ENCODE measurements at places on chromosomes 7 and 10.

- no peak for DNase-seq
Measured at GRCh38 chr10:131818510-131819234, 82.1 kb upstream of the PPP2R2D start.

GRCh38 chr10:58028597-58029366 is 238.9 kb downstream of the IPMK start:
- DNase-seq = peak; percentile 80

DNA sequence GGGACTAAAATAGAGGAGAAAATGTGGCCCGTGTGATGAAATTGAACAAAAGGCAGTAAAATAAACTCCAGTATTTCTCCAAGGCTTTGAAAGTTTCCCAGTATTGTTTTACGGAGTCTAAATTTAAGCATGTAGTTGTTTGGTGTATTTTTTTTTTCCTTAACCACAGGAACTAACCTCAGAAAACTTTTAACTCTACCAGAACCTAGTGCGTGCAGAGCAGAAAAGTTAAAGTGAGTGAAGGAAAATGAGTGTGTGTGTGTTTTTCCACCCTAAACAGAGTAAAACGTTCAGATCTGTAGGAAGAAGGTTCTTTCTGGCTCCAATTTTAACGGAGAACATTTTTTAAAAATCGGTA is 812 bp downstream of the PROSER2 start:
- no peak for DNase-seq

DNA sequence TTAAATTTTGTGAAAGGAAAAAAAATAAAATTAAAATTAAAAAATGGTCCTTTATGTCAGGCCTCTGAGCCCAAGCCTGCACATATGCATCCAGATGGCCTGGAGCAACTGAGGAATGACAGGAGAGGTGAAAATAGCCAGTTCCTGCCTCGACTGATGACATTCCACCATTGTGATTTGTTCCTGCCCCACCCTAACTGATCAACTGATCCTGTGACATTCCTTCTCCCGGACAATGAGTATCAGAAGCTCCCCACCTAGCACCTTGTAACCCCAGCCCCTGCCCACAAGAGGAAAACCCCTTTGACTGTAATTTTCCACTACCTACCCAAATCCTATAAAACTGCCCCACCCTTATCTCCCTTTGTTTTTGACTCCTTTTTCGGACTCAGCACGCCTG is 972.2 kb upstream of the GHITM start:
- DNase-seq = no peak

DNA sequence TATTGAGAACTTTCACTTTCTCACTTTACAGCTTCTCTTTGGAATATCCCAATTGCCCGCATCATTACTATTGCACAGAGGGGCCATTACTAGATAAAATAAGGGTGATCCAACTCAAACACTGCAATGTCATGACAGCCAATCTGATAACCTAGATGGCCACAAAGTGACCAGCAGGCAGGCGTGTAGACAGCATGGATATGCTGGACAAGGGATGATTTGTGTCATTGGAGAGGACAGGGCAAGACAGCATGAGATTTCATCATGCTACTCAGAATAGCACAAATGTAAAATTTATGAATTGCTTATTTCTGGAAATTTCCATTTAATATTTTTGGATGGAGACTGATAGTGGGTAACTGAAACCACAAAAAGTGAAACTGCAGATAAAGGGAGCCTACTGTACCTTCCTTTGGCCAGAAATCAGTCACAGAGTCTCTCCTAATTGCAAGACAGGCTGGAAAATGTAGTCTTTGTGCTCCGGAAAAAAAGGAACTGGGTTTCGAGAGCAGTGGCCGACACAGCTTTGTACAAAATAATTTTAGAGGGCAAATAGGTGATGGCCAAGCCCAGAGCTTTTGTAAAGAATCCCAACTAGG is 6.1 kb upstream of the GSDME start:
- DNase-seq = no peak

DNA sequence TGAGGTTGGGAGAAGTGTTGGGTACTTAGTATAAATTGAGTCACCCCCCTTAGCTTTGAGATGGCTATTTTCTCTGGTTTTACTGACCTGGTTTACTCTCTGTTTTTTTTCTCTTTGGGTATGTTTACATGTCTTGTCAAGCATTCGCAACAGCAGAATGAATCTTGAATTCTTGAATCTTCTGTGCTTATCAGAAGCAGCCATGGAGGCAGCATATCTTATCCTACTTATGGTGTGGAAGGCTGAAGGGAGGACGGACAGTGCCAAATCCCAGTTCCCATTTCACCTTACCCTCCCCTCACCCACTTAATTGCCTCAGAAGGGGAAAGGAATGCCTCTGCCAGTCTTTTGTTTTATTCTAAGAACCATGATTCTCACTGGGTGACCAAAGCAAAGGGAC is 3.7 kb downstream of the SND1 start:
- DNase-seq = no peak

DNA sequence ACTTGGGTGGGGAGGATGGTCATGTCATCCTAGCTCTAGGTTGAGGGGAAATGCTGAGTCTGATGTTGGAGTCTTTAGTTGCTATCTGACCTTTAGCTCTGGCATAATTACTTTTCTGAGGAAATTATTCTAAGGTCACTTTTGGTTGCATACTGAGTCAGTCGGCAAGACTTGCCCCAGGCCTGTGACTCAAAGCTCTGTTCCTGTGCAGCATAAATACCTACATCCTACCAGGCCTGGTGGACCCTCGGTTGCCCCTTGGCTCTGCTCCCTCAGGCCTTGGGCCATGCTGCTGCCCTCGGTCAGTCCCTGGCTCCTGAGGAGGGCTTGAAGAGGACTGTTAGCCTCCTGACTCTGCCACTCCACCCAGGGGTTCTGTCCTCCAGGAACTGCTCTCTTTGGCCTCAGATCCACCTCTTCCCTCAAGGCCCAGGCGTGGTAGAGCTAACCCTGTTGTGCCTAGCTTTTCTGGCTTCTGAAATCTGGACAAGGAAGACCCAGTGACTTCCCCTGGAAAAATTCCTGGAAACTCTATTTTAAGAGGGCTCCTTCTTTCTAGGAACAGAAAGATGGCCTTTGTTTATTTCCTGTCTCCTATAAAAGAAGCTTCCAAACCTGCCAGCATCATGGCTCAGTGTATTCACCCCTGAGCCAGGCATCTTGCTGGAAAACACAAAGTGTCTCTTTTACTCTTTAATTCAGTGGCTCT is 71.2 kb downstream of the TMEM178B start:
- DNase-seq = no peak

GRCh38 chr10:96656198-96656577 is 64.1 kb downstream of the PIK3AP1 start:
- DNase-seq = no peak

DNA sequence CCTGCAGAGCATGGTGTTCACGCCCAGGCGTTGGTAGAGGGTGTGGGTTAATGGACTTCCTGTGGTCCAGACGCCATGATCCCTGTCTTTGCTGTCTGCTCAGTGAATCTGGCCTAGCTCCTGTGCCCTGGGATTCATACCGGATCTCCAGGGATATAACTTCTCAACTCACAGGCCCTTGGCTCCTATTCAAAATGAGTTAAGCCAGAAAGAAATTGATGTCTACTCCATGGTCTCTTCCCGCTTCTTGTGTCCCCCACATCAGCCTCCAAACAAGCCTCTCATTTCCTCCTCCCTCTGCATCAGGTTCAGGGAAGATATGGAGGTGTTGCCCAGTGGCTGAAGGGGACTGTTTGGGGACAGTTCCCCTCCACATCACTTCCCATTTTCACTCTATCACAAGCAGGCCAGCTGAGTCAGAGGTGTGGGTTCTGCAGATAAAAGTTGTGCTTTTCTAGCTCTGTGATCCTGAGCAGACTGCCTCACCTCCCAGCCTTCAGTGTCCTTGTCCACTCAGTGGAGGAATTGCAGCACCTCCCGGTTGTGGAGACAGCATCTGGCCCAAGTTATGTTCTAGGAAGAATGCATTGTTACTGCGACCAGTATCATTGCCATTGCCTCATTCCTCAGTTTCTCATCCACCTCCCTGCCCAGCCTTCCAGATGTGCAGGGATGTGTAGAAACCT is 22.5 kb downstream of the AKR1E2 start:
- DNase-seq = no peak

DNA sequence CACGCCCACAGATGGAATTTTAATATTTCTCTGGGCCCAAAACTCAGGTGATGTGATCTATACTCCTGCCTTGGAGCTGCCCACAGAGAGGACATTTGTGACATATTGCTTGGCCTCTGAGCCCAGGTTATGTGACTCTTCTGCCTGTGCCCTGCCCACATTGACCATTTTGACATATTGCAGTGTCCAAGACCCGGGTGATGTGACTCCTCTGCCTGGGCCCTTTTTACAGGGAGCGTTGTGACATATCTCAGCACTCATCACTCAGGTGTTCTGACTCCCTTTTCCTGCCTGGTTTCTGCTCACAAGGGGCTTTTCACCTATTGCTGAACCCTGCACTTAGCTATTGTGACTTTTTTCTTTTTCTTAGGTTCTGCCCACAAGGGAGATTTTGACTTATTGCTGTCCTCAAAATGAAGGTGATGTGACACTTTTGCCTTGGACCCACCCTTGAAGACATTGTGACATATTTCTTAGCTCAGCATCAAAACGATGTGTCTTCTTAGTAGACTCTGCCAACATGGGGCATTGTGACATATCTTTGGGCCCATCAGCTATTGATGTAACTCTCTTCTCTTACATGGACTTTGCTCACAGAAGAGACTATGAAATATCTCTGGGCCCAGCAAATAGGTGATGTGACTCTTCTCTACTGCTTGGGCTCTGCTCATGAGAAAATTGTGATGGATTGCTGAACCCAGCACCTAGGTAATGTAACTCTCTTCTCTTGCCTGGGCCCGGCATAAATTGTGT is 11.0 kb upstream of the ZNF107 start:
- no peak for DNase-seq

DNA sequence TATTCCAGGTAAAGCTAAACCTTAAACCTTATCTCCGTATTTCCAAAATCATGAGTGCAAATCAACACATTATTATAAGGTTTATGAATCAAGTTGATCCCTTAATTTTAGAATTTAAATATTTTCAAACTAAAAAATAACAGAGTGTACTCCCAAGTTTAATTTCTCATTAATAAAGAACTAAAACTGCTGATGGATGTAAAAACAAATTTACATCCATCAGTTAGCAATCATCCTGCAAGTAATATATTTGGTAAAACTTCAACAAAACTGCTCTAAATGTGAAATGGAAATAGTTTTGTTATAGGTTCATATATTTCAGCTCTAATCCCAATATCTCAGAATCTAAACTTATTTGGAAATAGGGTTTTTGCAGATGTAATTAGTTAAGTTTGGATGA is 71.3 kb upstream of the ZNF804B start:
- DNase-seq = no peak
